ENCODE measurements at places on chromosomes 13 and 19.
A peak's percentile ranks its signal among the peaks of the same experiment; 100 is the strongest.

GRCh38 chr19:9586764-9587163 lies 2.5 kb upstream of the ZNF121 start:
- DNase-seq, result peak; percentile 47

DNA sequence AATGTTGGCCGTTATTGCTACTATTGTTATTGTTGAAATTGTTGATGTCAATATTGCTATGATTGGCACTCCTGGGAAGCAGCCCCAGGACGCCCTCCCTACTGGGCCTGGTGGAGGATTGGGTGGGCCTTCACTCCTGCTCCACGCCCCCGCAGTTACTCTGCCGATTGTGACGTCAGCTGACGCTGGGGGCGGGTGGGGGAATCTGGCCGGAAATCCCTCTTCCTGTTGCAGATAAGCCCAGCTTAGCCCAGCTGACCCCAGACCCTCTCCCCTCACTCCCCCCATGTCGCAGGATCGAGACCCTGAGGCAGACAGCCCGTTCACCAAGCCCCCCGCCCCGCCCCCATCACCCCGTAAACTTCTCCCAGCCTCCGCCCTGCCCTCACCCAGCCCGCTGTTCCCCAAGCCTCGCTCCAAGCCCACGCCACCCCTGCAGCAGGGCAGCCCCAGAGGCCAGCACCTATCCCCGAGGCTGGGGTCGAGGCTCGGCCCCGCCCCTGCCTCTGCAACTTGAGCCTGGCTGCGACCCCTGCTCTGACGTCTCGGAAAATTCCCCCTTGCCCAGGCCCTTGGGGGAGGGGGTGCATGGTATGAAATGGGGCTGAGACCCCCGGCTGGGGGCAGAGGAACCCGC lies at the start of gene ETV2:
Gene ETV2, plus strand, starts transcription at position 231 of the 637 bp plus-strand sequence. CDS start 716 bp downstream, outside the sequence.
- DNase-seq, result no peak

- peak; percentile 63 for DNase-seq
Observed at GRCh38 chr19:48403606-48404005, 10.1 kb downstream of the GRIN2D start.

GRCh38 chr19:10091895-10092641 lies 6.0 kb downstream of the SHFL start:
- no peak for DNase-seq

GRCh38 chr13:28659621-28659970 lies 666 bp downstream of the POMP start:
- peak; percentile 58 for DNase-seq

GRCh38 chr13:73365681-73366080 lies 306.9 kb downstream of the KLF5 start:
- DNase-seq, result no peak

DNA sequence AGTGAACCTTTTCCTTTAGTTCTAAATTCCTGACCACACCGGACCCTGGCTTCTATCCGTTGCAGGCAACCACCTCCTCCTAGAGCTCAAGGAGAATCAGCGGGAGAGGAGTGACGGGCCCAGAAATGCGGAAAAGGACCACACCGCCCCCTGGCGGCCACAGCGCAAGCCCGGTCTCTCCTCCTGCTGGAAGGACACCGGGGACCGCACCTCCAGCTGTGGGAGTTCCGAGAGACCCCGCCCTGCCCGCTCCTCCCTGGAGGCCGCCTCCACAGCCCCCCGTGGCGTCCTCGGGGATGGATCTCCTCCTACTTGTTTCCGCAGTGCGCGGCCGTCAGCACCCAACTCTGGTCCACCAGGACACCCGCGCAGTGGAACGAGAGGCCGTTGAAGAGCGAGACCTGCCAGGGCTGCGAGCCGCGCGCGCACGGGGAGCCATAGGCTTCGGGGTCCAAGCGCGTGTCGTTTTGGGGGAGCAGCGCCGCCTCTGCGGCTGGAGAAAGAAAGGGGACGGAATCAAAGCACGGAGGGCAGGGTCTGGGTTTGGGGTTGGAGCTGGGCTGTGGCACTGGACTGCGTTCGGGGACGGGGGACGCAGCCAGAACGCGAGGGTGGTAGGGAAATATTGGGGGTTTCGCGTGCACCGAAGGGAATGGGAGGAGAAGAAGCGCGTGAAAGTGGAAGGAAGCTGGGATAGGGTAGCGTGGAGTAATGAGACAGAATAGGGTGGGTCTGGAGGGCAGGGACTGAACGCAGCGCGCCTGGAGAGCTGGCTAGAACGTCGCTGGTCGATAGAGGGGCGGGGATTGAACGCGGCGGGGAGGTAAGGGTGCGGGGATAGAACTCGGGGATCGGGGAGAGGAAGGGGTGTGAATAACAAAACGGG lies 2.5 kb downstream of the KLK10 start:
- DNase-seq, result no peak

GRCh38 chr19:15701757-15702533 lies 25.9 kb upstream of the OR10H2 start:
- DNase-seq, result no peak

- peak; percentile 49 for DNase-seq
Observed at GRCh38 chr19:35458731-35459391, 10.8 kb downstream of the FFAR2 start.

DNA sequence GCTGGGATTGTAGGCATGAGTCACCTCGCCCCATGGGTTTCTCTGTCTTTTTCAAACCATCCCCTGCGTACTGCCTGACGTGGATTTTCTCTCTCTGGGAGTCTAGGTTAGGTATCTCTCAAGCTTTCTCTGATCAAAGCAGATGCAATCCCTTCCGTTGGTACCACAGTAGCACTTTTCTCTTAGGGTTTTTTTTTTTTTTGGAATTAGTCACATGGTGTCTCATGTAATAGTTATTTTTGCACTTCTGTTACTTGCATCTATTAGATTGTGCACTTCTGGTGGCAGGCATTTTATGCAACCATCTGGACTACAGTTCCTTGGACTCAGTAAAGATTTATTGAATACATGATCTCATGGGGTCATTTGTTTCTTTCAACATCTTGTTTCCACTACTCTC lies 72.1 kb downstream of the GPC6 start:
- DNase-seq, result no peak

DNA sequence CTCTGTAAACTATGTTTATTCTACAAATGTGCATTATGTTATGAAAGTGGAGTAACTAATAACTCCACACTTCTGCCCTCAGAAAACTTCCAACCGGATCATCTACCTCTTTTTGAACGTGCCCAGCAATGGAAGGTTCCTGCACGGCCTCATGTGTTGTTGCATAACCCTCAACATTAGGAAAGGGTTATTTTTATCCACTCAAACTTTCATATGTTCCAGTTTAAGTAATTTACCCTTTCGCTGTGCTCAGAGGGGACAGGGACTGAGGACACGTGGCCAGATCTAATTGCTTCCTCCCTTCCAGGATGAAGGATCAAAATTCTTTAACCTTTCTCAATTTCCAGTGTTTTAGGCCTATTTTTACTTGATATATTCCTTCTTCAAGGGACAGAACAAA lies 29.6 kb downstream of the IRS2 start:
- DNase-seq, result peak; percentile 63

DNA sequence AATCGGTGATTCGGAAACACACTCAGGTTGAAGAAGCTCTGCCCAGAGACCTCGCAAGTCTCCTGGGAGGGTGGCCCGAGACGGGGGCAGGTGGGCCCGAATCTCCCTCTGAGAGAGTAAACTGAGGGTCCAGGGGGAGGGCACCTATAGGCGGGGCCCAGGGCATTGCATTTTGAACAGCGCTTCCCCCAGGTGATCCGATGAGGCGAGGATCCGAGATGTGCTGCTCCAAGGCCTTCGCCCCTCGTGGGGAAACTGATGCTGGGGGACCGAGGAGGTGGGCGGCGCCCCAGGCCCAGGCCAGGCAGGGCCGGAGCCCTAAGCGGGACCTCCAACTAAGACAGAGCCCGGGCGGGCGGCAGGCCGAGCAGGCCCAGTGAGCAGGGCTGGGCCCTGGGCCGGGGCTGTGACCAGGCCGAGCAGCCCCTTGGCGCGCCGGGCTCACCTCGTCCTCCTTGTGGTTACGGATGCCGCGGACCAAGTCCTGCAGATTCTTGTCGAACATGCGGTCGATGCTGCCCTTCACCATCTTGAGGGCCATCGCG lies 500 bp downstream of the AP3D1 start:
- DNase-seq, result no peak

- no peak for DNase-seq
Observed at GRCh38 chr19:1817553-1818179, 5.6 kb upstream of the ATP8B3 start.

GRCh38 chr13:97743938-97744337 lies 209.5 kb upstream of the IPO5 start:
- DNase-seq, result no peak

GRCh38 chr19:37928527-37929286 lies 21.7 kb downstream of the SIPA1L3 start:
- peak; percentile 70 for DNase-seq

DNA sequence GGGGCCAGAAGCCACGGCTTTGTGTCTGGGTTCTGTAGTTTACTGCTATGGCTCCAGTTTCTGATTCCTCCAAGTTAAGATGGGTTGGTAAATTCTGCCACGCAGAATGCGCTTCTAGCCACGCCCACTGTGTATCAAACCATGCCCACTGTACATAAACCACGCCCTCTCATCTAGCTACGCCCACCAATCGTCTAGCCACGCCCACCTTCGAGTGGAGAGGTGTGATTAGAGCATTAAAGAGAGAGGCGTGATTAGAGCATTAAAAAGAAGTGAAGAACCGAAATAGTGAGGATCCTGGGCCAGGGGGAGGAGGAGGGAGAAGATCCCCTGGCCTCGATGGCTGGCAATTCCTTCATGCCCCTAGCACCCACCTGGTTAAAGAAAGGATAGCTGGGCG lies 43.7 kb upstream of the ADGRE5 start:
- DNase-seq, result peak; percentile 39

DNA sequence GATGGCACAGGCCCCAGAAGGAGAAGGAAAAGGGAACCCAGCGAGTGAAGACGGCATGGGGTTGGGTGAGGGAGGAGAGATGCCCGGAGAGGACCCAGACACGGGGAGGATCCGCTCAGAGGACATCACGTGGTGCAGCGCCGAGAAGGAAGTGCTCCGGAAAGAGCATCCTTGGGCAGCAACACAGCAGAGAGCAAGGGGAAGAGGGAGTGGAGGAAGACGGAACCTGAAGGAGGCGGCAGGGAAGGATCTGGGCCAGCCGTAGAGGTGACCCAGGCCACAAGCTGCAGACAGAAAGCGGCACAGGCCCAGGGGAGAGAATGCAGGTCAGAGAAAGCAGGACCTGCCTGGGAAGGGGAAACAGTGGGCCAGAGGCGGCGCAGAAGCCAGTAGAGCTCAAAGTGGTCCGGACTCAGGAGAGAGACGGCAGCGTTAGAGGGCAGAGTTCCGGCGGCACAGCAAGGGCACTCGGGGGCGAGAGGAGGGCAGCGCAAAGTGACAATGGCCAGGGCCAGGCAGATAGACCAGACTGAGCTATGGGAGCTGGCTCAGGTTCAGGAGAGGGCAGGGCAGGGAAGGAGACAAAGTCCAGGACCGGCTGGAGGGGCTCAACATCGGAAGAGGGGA lies 1.1 kb downstream of the PPP1R12C start:
- DNase-seq, result peak; percentile 82

- no peak for DNase-seq
Observed at GRCh38 chr19:35622750-35623149, 6.1 kb upstream of the RBM42 start.

- no peak for DNase-seq
Observed at GRCh38 chr19:32053861-32054260, 291.5 kb upstream of the ZNF507 start.

DNA sequence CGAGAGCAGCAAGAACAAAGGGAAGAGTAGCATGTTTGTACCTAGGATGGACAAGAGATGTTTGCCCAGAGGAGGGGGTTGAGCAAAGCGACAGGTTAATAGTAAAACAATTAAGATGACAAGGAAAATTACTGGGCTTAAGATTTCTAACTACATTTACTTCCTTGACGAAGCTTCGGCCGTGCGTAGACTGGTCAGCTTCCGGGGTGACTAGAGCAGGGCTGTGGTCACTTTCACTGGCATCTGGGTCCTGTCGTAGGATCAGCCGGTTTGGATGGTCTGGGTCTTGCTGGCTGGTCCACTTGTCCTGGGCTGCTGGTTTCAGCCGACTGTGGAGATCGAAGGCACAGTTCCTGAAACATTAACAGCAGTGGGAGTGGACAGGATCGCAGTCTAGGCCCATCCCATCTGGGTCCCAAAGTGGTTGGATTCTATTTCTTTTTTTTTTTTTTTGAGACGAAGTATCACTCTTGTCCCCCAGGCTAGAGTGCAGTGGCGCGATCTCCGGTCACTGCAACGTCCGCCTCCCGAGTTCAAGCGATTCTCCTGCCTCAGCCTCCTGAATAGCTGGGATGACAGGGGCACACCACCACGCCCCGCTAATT lies 5.0 kb upstream of the BSG start:
- DNase-seq, result peak; percentile 52

- DNase-seq, result no peak
Observed at GRCh38 chr13:24892829-24893228, 128.9 kb downstream of the RNF17 start.

DNA sequence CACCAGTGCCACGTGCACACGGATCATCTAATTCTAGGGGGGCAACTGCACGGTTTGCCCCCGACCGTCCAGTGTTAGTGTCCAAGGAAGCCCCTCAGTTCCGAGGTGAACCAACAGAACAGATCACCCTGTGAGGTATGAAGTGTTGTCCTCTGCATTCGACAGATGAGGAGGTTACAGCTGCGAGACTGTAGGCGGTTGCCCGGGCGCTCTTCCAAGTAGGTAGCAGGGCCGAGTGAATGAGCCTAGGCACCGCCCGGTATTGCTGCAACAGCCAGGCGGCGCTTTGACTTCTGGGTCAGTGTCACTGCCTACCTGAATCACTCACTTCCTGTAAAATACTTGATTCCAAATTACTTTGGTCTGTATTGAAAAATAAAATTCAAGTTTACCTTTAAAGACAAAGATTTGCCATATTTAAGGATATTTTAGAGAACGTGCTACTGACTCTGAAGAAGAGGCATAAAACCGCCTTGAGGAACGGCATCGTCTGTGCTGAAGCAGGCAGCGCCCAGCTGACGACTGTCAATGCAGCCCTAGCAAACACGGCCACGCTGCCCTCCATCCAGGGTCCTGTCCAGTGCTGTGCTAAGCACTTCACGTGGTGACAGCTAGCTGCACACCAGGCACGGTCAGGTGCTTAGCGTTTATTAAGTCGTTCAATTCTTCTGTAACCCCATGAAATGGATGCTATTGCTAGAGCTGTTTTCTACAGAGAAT lies 19.3 kb upstream of the RASA3 start:
- peak; percentile 56 for DNase-seq

- DNase-seq, result peak; percentile 92
Observed at GRCh38 chr13:47875201-47875600, 125.9 kb downstream of the SUCLA2 start.

- DNase-seq, result peak; percentile 23
Observed at GRCh38 chr19:4233282-4233853, 4.0 kb downstream of the EBI3 start.

GRCh38 chr19:1699386-1699785 lies 47.0 kb upstream of the TCF3 start:
- no peak for DNase-seq

All from MV-4-11 (cell line).